ENCODE measurements at places on chromosomes 13 and 19.

DNA sequence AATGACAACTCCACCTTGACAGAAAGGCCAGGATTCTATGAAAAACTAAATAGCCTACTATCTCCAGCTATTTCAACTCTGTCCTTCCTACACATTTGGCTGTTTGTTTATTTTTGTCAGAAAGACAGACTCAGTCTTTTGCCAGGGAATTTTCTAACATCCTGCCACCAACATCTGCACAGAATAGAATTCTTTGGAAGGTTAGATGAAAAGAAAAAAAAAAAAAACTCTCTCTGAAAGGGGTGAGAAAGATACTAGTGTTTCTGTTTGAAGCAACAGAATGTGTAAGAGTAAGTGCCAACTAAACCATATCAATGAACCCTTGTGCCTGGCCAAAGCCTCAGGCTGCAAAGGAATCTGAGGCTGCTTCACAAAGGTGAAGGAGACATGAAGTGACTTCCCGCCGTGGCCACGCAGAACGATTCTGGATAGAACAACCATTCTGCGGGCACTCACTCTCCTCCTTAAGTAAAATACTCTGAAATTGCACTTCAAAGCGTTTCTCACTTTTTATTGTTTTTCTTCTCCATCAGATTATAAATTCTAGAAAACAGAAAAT is 498.2 kb downstream of the IRS2 start:
- no peak for DNase-seq

DNA sequence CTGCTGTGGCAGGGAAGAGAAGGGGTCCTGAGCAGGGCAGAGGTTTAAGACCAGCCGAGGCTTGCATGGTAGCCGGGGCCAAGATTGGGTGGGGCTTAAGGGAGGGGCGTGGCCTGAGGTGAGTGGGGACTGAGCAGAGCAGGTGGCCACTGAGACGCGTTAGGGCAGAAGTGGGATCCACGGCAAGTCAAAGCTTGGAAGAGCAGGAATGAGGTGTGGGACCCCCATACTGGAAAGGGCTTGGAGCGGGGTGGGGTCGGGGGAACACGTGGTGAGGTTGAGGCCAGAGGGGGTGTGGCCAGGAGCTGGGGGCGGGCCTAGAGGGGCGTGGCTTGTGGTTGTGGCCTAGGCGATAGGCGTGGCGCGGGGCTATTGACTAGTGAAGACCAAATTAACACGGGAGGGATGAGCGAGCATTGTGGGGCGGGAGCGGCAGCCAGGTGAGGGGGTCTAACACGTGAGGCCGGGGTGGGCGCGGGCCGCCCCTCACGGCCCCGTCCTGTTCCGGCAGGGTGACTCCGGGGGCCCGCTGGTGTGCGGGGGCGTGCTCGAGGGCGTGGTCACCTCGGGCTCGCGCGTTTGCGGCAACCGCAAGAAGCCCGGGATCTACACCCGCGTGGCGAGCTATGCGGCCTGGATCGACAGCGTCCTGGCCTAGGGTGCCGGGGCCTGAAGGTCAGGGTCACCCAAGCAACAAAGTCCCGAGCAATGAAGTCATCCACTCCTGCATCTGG is 3.3 kb downstream of the CFD start:
- no peak for DNase-seq

DNA sequence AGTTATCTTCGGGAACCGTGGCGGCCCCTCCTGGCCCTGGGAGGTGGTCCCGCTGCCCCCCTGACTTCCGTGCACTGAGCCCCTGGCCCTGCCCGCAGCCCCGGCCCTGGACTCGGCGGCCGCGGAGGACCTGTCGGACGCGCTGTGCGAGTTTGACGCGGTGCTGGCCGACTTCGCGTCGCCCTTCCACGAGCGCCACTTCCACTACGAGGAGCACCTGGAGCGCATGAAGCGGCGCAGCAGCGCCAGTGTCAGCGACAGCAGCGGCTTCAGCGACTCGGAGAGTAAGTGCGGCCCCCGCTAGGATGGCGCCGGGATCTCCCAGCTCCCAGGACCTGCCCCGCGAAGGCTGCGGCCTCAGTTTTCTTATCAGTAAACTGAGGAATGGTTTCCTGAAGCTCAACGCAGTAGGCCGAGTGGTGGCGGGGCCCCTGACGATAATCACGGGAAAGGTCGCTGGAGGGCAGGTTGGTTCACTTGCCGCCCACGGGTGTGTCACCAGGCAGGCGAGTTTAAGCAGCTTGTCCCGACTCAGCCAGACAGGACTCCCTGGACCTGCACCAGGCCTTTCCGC is 924 bp downstream of the RGCC start:
- peak; percentile 41 for DNase-seq

GRCh38 chr13:109119896-109120295 is 490.5 kb downstream of the MYO16 start:
- DNase-seq, result no peak

GRCh38 chr19:50332244-50333038 is 3.3 kb upstream of the KCNC3 start:
- no peak for DNase-seq

GRCh38 chr19:44865196-44865767 is 19.2 kb downstream of the NECTIN2 start:
- no peak for DNase-seq

- no peak for DNase-seq
These were observed 34.9 kb downstream of the EPS15L1 start for GRCh38 chr19:16436780-16437332.

- DNase-seq, result no peak
These were observed 1257.5 kb upstream of the ATXN8OS start for GRCh38 chr13:68850160-68850559.

- no peak for DNase-seq
These were observed 7.9 kb upstream of the STK24 start for GRCh38 chr13:98584668-98585397.

DNA sequence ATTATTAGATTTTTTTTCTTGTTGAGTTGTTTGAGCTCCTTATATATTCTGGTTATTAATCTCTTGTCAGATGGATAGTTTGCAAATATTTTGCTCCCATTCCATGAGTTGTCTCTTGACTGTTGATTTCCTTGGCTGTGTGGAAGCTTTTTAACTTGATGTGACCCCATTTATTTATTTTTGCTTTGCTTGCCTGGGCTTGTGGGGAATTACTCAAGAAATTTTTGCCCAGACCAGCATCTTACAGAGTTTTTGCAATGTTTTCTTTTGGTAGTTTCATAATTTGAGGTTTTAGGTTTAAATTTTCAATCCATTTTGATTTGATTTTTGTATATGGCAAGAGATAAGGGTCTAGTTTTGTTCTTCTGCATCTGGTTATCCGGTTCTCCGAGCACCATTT is 124.7 kb downstream of the PCCA start:
- no peak for DNase-seq

- no peak for DNase-seq
These were observed 32.7 kb upstream of the ZNF254 start for GRCh38 chr19:24054044-24054935.

DNA sequence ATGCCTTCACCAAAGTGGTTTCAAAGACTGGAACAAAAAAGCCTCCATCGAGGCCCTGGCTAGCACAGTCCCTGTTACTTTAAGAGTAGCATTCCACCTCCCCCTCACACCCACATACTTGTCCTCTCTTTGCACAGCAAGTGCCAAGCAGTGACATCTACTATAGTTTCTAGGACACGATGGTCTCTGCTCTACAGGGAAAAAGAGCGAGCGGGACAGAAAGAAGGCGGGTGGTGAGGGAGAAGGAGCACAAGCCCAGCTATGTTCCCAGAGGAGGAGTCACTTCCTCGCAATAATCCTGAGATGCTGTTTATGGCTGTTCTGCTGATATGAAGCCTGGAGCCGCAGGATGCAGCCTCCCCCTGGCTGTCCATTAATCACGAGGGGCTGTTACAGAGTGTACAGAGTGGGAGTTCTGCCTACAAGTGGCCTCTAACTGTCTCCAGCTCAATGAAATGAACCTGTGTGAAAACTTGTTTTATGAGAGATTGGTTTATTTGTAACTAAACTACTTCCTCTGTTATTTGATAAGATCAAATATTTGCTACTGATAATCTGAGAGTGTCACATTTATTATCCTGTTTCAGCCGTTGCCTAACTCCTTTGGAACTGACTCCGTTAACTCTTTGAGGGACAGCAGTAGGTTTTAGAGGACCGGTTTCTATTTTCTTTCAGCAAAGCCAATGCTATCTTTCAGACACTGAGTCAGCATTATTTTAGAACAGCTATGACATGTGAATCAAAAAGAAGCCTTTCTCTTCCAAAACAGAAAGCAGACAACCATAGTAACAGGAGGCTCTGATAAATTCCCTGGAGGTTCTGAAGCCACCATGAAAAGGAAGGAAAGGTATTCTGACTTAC is 208.0 kb downstream of the SPRY2 start:
- peak; percentile 77 for DNase-seq

GRCh38 chr13:69389899-69390298 is 717.7 kb upstream of the ATXN8OS start:
- no peak for DNase-seq

DNA sequence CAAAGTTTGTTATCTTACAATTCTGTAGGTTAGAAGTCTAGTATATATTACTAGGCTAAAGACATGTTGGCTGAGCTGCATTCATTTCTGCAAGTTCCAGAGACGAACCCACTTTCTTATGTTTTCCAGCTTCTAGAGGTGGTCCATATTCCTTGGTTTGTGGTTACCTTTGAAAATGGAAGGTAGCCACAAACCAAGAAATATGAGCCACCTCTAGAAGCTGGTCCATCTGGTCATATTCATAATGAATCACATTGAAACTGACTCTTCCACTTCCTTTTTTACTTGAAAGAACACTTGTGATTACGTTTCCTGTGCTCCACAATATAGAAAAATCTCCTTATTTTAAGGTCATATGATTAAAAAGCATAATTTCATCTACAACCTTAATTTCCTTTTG is 943.0 kb upstream of the PCDH9 start:
- no peak for DNase-seq

GRCh38 chr19:10412257-10412977 is 7.9 kb upstream of the PDE4A start:
- DNase-seq, result no peak

- peak; percentile 65 for DNase-seq
These were observed at the start of gene TMEM238 for GRCh38 chr19:55384131-55384919. TMEM238 (minus strand) TSS chr19:55384292; CDS start chr19:55384259, 33 bp downstream.

- no peak for DNase-seq
These were observed 8.6 kb downstream of the RDH8 start for GRCh38 chr19:10021863-10022262.

GRCh38 chr19:48237057-48237456 is 18.7 kb downstream of the CARD8 start:
- no peak for DNase-seq

DNA sequence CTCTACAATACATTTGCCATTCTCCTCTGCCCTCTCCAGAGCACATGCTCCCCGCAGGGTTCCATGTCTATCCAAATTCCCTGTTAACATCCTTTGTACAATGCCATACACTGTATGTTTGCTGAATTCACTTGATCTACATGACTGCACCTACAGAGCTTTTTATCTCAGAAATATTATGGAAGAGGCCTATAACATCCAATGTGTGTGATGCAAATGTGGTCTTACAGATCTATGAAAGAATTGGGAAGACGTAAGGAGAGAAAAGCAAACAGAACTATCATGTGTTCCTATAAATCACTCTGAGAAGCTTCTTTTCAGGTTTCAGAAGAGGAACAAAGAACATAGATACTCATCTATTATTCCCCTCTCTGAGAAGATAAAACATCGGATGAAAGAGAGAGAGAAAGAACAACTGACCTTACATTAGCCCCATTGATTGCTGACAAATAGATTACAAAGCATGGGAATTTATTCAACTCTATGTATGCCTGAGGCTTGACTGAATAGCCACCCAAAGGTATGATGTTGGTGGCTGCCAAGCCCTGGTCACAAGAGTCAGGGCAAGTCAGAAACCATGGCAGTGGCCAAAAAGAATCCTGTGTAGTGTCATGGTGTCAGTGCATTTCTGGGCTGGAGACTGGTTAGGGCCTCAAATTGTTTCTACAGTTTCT is 425.2 kb downstream of the FOXO1 start:
- DNase-seq, result no peak

GRCh38 chr13:19055611-19056010 is 126.0 kb downstream of the TUBA3C start:
- DNase-seq, result no peak

DNA sequence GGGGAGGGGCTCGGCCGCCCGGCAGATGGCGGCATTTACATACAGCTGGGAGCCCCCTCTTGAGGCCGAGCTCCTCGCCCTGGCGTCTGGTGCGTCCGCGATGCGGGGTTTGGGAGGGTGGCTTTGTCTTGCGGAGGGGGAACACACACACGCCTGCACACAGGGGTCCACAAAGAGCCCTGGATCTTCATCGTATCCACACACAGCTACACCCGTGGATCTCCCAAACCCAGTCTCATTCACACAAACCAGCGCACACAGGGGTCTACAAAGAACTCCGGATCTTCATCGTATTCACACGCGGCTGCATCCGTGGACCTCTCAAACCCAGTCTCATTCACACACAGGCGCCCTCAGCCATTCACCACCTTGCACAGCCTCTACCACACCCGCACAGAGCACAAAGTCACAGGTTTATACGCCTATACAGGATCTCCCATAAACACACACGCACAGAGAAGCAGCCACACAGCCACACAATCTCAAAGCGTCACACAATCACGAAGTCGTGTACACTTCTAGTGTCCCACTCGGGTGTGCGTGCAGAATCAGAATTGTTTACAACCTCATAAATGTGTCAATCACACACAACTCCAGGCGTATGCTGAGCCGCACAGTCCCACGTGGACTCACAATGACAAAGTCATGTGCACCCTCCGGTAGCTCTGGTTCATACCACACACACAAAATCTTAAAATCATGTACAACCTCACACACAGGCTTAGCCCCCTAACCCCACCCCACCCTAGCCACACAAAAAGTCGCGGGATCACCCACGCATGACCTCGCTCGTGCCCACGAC is 550 bp upstream of the DLL3 start:
- DNase-seq, result no peak

DNA sequence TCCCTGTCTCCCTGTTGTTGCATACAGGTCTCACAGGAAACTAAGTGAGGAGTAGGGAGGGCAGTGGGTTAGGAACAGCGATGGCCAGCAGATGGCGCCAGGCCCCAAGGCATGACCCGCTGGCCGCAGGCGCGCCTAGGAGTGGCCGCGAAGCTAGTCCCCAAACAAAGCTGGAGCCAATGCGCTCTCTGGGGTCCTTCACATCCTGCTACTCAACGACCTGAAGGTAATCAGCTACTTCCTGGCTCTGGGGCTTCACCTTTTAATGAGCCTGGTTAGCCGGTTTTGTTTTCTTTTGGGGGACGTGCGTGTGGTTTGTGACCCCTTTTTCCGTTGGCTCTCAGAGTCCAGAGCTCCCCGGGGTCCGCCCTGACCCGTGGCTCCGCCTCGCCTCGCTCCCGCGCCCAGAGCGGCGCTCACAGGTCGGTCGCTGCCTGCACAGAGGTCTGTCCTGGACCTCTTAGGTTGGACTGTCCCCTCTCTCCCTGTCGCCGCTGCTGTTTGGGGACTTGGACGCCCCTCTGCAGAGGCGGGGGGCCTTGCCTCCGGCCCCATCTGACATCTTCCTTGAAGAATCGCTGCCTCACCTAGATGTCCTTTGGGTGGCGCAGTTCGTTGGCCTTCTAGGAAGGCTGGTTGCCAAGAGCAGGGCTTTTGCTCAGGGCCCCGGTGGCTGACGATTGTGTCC is 62.2 kb upstream of the GTF3A start:
- peak; percentile 74 for DNase-seq

Data from hypothalamus (tissue), 51 donors.